Immature natural killer cell (primary cell): ENCODE measurements at places on chromosomes 16 and 17.

- no peak for DNase-seq
Observed at GRCh38 chr17:55673743-55674506, 48.7 kb downstream of the TMEM100 start.

GRCh38 chr16:17776888-17777287 is 306.1 kb upstream of the XYLT1 start:
- DNase-seq, result no peak

GRCh38 chr16:50977138-50977537 is 173.9 kb downstream of the SALL1 start:
- no peak for DNase-seq

DNA sequence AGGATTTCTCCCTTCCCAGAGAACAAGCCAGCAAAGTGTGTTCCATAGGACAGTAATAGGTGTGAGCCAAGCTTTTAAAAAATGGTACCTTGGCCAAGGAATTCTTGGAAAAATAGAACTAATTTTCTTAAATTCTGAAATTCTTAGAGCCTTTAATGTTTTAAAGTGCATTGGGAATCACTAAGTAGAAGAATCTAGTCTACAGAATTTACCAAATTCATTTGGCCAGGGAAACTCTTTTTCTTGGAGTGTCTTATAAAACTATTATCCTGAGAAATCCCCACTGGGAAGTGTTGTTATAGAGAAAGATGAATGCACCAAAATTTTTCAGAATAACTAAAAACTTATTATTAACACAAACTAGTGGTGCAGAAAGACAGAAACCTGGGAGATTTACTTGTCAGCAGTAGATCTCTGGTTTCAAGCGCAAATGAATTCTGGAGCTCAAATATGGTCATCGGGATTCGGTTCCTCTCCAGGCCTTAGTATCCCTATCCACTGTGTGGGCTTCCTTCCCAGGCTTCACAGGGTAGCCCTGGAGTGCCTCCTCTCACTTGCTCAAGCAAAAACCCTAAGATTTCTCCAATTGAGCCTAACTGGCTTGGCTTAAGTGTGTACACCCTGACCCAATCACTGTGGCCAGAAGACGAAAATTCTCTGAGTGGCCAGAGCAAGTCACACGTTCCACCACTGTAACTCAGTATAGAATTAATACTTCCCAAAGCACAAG is 217.8 kb downstream of the CHD9NB start:
- no peak for DNase-seq

DNA sequence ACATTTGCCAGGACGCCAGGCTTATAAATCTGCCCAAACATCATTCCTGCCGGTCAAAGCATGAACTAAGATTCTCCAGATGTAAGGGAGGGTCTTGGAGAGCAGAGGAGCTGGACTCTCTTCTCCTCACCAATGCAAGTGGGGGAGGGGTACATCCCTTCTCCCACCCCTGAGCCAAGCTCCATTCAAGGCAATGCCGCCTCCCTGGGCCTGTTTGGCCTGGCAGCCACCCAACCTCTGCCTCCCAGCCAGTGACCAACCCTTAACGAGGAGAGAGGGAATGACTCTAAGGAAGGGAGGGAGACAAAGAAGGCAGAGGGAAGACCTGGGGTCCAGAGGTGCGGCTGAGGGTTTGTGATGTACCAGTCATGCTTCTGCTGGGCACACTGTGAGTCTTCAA is 13.8 kb downstream of the C17orf50 start:
- DNase-seq, result no peak

GRCh38 chr16:70594569-70594968 is 51.8 kb upstream of the IL34 start:
- DNase-seq, result no peak

- DNase-seq, result no peak
Observed at GRCh38 chr16:49348408-49349176, 25.0 kb upstream of the C16orf78 start.

DNA sequence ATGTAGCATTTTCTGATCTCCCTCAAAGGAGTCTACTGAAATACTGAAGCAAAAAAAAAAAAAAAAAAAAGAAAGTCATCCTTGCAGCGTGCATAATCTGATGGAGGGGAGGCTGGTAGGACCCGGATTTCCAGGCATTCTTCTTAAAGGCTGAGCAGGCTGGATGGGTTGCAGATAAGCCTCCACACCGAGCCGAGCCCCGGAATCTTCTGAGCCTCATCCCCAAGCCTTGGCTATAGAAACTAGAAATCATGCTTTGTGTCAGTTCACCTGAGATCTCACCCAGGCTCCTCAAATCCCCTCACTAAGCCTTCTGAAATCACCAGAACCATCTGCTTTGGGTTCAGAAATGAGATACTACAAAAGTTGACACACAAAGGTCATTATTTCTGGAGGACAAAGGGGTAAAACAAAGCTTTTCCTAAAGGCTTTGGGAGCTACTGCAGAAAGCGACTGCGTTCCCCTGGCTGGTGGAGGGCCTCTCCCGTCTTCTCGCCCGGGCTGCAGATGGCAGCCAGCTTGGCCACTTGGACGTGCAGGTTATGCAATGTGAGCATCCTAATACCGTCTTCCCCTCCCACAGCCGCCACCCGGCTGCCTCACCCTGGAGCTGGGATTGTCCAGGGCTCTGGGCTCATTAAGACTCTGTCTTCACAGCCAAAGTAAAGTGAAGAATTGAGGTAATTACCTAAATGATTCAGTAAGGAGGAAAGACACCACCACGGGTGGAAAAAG is 4.7 kb upstream of the CACNG4 start:
- DNase-seq, result no peak
